ENCODE measurements at places on chromosomes 3 and 15.

DNA sequence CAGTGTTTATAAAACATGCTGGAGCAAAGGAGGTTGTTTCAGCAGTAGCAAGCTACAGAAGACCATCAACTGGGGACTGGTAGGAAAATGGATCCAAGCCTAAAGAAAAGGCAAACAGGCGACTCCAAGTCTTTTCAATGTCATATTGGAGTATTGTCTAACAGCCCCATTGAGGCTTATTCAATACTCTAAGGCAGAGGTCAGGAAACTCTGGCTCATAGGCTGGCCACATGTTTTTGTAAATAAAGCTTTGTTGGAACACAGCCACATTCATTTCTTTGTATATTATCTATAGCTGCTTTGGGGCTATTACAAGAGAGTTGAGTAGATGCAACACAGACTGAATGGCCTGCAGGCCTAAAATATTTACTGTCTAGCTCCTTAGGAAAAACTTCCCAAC lies 77.5 kb downstream of the RPL22L1 start:
- DNase-seq: no peak

DNA sequence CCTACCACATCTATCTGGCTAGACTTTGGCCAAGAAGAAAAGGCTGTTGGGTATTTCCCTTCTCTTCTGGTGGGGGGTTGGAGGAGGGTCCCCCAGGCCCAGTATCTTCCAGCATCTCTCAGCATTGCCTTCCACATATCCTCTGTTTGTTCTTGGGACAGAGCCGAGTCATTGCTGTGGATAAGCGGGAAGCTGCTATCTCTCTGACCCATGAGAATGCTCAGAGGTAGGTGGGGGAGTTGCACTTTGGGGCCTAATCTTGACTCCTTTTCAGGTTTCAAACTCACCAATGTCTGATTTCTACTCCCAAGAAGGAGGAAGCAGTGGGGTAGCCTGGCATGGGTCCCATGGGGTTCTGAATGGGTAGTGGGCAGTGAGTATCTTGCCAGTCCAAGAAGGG lies 8.0 kb downstream of the HEMK1 start:
- DNase-seq: no peak

- DNase-seq: no peak
These were observed 47.5 kb downstream of the FOXL2 start for GRCh38 chr3:138899351-138899991.

- DNase-seq: no peak
These were observed 7.3 kb downstream of the VILL start for GRCh38 chr3:37997791-37998370.

DNA sequence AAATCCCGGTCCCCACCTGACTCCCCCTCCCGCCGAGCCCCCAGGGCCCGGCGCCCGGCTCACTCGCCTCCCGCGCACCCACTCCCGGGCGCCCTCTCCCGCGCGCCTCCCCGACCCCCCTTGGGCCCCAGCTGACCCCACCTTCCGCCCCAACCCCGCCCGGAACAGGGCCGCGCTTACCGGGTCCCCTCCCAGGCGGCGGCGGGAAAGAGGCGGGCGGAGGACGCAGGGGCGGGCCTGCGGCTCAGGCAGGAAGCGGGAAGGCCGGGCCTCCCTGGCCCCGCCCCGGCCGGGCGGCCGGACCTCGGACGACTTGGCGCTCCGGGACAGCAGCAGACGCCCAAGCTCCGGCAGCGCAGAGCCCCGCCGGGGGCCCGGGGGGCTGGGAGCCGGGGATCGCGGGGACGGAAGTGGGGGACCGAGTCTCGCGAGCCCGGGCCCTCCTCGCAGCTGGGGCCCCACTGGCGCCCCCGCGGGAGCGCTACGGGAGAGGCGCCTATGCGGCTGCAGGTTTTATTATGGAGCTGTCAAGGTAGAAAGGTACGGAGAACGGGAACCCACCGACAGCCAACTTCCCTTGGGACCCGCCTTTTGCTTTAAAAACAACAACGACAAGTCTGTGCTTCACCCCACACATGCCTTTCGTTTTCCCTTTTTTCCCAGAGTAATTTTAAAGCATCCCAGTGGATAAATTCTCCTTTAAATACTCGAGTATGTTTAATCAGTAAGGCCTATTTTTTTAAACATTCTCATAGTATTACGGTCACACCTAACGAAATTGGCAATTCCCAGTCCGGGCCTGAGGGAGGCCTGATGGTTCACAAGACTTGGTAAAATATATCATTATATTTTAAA lies at the start of gene SLC41A3:
Gene SLC41A3 (minus strand): TSS at position 212 of the 855 bp plus-strand sequence. CDS start 15,905 bp downstream, outside the sequence.
- DNase-seq: peak; percentile 93

GRCh38 chr3:17423786-17424536 lies 318.5 kb downstream of the TBC1D5 start:
- no peak for DNase-seq

- DNase-seq: no peak
These were observed 9.7 kb upstream of the LARP6 start for GRCh38 chr15:70863450-70864218.

DNA sequence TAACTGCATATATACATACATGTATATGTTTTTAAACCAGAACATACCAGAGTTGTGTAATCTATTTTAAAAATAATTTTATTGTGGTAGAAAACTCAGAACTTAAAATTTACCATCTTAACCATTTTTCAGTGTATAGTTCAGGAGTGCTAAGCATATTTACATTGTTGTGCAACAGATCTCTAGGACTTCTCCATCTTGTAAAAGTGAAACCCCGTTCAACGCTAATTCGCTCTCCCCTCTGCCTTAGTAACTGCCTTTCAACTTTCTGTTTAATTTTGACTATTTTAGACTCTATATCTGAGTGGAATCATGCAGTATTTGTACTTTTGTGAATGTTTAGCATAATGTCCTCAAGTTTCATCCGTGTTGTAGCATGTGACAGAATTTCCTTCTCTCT lies 51.8 kb upstream of the SSR3 start:
- DNase-seq: no peak

DNA sequence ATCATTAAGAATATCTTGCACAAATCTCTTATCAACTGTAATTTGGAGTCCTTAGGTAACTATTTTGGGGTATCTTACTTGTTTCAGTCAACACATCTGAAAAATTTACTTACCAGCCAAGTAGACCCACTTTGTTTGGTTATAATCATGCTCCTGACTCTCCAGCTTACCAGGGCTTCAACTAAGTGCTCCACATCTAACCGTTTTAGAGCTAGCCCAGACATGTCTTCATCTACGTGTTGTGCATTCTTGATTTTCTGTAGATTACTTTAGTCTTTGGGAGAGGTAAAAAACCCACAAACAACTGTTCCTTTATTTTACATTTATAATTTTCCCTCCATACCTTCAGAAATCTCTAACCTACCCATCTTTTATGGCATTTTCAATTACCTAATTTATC lies 17.2 kb downstream of the EAF2 start:
- DNase-seq: no peak

DNA sequence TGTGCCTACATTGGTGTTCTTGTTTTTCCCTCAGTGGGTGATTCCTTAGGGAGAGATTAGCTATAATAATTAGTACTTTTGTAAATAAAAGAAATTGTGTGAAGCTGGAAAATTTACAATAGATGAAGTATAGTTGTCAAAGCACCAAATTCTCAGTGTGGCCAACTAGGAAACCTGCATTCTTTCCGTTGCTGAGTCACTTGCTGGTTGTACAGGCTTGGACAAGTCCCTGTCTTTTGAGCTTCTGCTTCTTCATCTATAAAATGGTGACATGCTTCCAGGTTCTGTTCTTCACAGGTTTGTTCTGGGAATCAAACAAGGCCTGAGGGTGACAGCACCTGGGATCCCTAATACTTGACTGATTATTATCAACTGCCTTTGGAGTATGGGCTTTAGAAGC lies 184.1 kb upstream of the HES1 start:
- no peak for DNase-seq

DNA sequence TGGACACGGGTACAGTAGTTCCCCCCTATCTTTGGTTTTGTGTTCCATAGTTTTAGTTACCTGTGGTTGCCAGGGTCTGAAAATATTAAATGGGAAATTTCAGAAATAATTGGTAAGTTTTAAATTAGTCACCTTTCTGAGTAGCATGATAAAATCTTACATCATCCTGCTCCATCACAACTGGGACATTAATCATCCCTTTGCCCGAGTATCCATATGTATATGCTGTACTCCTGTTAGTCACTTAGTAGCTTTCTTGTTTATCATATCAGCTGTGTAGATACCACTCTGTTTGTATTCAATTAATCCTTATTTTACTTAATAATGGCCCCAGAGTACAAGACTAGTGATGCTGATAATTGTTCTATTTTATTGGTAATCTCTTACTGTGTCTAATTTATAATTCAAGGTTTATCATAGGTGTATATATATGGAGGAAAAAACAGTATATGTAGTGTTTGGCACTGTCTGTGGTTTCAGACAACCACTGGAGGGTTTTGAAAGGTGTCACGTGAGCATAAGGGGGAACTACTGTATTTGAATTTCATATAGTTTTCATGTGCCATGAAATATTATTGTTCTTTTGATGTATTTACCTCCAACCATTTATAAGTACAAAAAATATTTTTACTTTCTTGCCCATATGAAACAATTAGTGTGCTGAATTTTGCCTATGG lies 41.4 kb downstream of the CTDSPL2 start:
- DNase-seq: no peak

- no peak for DNase-seq
These were observed 41.9 kb downstream of the TMEM266 start for GRCh38 chr15:76101655-76102054.

- DNase-seq: no peak
These were observed 456.5 kb upstream of the GOLIM4 start for GRCh38 chr3:168552251-168552650.

DNA sequence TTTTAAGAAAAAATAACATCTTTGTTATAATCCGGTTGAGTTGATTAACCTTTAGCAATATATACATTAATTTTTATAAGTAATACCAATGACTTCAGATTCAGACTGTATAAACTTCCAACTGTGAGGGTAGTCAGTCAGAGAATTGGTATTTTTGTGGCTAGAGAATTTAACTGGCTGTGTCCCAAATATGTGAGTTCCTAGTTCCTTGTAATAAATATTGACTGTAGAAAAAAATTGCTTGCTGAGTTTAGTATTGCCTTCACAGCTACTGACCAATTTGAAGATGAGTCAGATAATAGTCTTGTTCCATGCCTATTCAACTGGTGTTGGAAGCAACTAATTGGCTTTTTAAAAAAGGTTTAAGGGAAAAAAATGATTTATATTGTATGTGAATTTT lies 210.8 kb downstream of the GAP43 start:
- no peak for DNase-seq

DNA sequence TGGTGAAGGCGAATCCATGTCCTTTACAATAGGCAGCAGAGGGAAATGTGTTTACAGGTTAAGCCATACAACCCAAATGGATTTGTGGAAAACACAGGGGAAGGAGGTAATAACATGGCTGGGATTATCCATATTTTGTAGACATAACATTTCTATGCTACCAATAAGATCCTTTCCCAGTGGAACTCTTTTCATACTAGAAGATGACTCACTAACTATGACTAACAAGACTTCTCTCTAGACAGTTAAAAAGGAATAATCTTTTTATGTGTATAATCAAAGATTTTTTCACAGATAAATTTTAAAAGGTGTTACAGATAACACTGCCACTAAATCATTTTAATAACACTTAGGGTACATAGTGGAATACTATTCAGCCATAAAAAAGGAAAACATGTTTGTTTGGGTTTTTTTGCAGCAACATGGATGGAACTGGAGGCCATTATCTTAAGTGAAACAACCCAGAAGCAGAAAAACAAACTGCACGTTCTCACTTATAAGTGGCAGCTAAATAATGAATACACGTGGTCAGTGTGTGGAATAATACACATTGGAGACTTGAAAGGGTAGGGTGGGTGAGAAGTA lies 39.6 kb downstream of the VPS13C start:
- DNase-seq: no peak

GRCh38 chr3:38345879-38346586 lies 552 bp upstream of the XYLB start:
- no peak for DNase-seq

- DNase-seq: no peak
These were observed 155.2 kb upstream of the UBE2E1 start for GRCh38 chr3:23650371-23651140.

- peak; percentile 46 for DNase-seq
These were observed 162.7 kb downstream of the STT3B start for GRCh38 chr3:31695280-31696008.

- no peak for DNase-seq
These were observed 15.9 kb downstream of the LYSMD4 start for GRCh38 chr15:99717161-99718009.

DNA sequence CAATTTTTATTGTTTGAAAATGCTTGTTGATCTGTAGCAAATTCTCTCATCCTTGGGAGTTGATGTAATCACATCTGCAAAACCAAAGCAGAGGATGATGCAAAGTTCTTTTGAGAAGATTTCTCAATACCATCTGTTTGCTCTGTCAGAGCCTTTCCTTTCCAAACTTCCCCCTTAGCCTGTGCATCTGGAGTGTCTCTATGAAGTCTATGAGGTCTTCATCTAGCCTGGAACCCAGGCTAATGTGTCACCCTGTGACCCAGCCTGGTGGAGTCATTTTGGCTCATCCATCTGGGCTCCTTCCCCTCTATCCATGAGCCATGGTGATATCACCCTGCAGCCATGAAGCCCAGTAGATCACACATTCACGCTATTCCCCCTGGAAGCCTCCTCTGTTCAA lies 123.2 kb upstream of the SLC7A14 start:
- no peak for DNase-seq

DNA sequence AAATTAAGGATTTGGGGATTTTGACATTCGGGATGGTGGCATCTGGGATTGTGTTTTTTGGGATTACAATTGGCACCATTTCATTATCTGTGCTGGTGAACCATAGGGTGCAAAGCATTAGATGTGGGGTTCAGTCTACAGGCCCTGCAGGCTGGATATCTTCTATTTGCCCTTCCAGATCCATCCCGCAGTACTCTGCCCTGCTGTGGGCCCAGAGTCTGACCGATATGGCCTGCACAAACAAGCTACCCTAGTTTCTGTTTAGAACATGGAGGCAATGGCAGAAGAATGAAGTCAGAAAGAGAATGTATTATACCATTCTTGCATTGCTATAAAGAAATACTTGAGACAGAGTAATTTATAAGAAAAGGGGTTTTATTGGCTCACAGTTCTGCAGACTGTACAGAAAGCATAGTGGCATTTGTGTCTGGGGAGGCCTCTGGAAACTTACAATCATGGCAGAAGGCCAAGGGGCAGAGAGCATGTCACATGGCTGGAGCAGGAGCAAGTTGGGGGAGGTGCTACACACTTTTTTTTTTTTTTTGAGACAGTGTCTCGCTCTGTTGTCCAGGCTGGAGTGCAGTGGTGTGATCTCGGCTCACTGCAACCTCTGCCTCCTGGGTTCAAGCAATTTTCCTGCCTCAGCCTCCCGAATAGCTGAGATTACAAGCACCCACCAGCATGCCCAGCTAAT lies 93.7 kb downstream of the NCEH1 start:
- DNase-seq: no peak

- no peak for DNase-seq
These were observed 65.2 kb upstream of the TNIK start for GRCh38 chr3:171525437-171525836.
